ENCODE measurements at places on chromosomes 5 and 9.

GRCh38 chr9:126337729-126338372 lies 11.2 kb downstream of the MVB12B start:
- no peak for DNase-seq

DNA sequence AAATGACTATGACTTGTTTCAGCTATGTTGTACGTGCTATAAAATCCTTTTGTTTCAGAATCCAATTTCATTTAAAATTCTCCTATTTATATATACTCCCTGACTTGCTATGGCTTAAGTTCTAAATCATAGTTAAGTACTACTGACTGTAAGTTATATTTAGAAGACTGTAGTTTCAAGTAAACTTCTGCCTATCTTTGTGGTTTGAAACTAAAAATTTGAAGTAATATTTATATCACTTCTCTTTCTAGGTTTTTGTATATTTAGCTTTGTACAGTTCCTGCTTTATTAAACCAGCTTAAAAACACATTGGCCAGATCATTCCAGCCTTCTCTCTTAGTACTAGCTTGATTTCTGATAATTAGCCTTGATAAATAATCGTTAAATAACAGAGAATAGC lies 196.3 kb downstream of the MLLT3 start:
- DNase-seq = no peak

GRCh38 chr9:107243742-107244141 lies 39.3 kb upstream of the RAD23B start:
- DNase-seq = peak; percentile 54

- no peak for DNase-seq
Observed at GRCh38 chr5:68222824-68223354, 7.3 kb downstream of the PIK3R1 start.

DNA sequence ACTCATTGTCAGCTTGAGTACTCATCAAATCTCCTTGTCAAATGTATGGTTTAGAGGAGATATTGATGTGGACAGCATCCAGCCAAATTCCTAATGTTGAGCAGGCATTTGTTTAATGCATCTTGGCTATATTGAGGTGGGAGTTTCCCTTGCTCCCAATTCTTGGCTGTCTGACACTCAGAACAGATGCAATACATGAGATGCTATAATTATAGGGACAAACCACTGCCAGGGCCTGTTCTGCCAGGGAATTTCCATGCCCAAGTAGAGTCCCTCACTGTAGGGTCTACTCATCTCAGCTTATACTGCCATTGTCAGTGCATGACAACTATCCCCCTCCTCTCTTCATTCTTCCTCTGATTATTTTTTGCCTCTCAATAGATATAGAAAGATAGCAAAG lies 392.0 kb upstream of the KCNN2 start:
- no peak for DNase-seq

DNA sequence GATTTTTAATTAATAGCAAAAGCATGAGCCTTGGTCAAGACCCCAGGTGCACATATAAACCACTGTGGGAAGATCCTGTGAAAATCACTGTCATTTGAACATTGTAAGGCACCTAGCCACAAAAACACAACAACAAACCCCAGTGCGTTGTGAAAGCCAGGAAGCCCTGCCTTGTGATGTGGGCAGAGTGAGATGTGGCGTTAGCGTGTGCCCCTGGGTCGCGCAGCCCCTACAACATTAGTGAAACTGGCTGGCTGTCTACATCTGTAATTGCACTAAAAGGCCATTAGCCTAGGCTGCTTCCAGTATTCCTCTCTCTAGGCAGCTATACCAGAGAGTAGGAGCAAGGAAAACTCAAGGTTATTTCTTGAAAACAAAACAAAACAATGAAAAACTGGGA lies 21.1 kb upstream of the PDZD2 start:
- DNase-seq = no peak

GRCh38 chr9:20786807-20787206 lies 102.7 kb downstream of the FOCAD start:
- no peak for DNase-seq
